Foreskin fibroblast (primary cell): ENCODE measurements at places on chromosomes 11 and 22.
A peak's percentile ranks its signal among the peaks of the same experiment; 100 is the strongest.

DNA sequence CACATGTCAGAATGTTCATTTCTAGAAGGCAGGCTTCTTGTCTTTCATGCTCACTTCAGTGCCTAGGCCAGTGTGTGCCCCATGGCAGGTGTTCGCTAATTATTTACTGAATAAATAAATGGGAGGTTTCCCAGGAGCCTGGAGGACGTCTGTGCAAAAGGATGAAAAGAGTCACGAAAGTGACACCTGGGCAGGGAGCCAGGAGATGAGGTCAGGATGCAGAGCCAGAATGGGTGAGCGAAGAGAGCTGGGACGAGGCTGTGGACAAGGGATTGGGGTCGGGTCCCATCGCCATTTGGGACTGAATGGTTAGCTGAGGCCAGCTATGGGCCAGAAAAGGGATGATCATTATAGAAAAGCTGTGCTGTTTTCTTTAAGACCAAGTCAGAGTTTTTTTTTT, 560.4 kb downstream of the TBC1D22A start:
- peak; percentile 30 for DNase-seq

DNA sequence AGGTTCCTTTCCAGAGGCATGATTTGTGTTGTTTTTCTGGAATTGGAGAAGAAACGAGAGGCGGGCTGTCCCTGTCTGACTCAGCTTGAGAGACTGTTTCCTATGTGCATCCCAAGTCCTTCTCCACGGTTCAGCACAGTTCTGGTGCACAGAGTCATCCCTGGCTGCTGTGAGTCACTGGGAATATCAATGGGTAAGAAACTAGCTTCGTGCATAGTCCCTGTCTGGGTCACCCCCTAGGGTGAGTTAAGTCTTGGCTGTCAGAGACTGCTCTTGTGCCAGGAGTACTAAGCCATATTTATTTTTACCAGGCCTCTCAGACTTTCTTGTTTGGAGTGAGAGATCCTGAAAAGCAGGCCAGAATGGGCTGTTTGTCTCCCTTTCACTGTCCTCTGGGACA, 2.4 kb upstream of the LRP4 start:
- peak; percentile 98 for DNase-seq

- DNase-seq = no peak
These were observed 52.4 kb downstream of the TPBGL start for GRCh38 chr11:75292943-75293342.

DNA sequence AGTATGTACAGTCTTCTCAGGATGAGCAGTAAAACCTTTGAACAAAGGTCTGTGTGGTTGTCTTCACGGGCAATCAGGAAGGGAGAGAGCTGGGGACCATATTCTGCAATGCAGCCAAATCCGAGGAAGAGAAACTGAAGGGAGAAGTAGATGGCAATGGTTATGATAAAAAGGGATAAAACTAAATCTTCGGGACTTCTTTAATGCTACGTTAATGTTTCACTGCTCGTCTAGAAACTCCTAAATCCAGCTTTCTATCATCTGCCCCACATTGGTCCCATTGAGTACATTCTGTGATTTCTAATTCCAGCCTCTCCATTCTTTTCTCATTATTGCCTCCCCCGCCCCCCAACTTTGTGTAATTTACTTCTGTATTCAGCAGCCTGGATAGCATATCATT, 1.7 kb downstream of the TIMM10B start:
- no peak for DNase-seq

GRCh38 chr22:45897736-45898135, 79.2 kb downstream of the WNT7B start:
- no peak for DNase-seq

- DNase-seq = no peak
These were observed 208.1 kb upstream of the CADM1 start for GRCh38 chr11:115712296-115712695.
